HepG2 (cell line): ENCODE measurements at places on chromosomes 5 and 9.

GRCh38 chr9:97388721-97389238 is 23.1 kb upstream of the TDRD7 start:
- no peak for DNase-seq

GRCh38 chr5:74319076-74319475 is 321.5 kb downstream of the ENC1 start:
- no peak for DNase-seq

- DNase-seq = no peak
These were observed 2.5 kb upstream of the SPRY4 start for GRCh38 chr5:142327111-142327842.

DNA sequence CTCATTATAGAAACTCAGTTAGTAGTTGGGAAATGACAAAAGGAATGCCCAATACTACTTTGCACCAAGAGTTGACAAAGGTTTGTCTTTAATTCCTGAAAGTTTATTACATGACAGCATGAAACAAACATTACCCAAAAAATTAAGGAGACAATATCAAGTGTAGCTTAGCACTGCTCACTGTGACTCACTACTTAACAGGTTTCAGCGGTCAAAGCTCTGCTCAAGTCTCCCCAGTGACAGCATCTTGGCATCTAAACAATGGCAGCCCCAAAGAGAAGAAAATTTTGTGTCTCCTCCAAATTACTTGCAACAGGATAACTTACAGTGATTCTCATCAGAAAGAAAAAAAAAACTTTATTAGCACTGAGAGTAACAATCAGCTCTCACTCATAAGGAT is 1030.2 kb downstream of the EFNA5 start:
- no peak for DNase-seq

DNA sequence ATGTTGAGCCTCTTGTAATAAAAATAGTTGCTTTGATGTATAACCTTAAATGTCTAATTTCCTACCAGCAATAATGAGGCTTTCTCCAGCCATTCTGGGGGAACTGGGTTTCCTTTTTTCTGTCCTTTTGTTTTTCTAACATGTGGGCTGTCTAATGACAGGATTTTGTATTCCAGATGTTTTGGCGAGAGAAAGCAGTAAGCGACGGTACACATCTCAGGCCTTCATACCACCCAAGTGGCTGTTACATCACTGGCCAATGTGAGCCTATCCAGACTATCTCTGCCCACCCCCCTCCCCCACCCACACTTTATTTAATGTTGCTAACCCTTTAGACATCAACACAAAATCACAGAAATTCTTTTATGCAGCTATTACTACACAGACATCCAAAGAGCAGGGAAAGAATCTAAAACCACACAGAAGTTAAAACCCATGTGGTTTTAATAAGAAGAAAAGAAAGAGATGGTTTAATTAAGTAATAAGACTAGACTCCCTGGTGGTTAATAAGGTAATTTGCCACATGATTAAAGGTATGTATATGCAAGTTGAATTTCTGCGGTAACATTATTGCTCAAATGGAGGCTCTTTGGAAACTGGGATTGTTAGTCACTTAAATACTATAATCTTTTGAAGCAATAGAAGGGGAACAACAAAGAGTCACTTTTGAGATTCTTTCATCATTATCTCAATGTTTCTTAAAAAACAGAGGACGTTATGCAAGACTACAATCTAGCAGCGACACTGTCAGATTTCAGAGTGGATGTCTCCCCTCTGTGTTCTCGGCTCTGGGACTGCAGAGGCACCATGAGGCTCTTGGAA is 365.1 kb downstream of the ENC1 start:
- no peak for DNase-seq
